Inflammatory macrophage treated with lipopolysaccharide for 1 hour (primary cell): ENCODE measurements at places on chromosomes 6 and 20.

GRCh38 chr20:58797371-58798338 lies 53.0 kb downstream of the GNAS-AS1 start:
- DNase-seq = no peak

DNA sequence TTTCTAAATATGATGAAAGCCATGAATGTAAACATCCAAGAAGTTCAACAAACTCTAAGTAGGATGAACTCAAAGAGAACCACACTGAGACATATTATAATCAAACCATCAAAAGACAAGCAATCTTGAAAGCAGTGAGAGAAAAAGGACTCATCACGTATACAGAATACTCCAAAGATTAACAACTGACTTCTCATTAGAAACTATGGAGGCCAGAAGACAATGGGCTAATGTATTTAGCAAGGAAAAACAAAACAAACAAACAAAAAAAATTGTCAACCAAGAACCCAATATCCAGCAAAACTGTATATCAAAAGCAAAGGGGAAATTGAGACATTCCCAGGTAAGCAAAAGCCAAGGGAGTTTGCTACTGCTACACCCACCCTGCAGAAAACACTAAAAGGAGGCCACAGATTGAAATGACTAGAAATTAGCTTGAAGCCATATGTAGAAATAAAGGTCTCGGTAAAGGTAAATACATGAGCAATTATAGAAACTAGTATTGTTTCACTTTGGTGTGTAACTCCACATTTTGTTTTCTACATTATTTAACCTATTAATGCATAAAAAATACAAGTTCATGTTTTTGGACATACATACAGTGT lies 301.1 kb upstream of the QKI start:
- no peak for DNase-seq

DNA sequence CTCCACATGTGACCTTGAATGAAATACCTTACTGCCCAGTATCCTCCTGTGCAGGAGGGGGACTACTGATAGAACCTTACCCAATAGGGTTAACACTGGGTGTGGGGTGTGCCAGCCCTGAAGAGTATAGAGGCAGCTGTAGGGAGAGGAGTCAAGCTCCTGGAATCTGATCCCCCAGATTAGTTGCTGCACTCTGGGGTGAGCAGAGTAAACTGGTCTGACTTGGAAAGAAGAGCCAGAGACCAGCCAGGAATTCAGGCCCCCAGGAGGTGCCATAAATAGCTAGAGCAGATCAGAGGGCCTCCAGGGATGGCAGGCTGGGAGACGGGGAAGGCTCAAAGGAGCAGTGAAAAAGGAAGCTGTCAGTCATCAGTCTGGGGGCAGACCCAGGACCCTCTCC lies 3.5 kb upstream of the APOBEC2 start:
- DNase-seq = no peak

GRCh38 chr20:6976106-6976900 lies 208.8 kb downstream of the BMP2 start:
- peak; percentile 27 for DNase-seq

GRCh38 chr6:23330632-23331031 lies 761.3 kb downstream of the HDGFL1 start:
- no peak for DNase-seq

DNA sequence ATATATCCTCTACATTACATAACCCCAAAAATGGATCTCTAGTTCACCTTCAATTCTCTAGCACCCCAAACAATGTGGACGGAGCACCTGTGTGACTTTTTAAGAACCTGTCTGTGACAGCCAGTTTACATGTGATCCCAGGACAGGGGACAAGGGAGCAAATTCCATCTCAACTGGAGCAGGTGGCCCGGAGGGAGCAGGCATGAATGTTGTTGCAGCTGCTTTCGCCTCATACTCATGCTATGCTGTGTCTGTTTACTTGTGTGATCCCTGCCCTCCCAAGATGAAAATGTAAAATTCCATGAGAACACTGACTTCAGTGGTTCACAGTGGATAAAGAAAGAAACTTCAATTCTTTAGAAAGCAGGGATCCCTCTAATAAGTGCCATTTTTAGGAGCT lies 600.3 kb downstream of the CDH26 start:
- no peak for DNase-seq

DNA sequence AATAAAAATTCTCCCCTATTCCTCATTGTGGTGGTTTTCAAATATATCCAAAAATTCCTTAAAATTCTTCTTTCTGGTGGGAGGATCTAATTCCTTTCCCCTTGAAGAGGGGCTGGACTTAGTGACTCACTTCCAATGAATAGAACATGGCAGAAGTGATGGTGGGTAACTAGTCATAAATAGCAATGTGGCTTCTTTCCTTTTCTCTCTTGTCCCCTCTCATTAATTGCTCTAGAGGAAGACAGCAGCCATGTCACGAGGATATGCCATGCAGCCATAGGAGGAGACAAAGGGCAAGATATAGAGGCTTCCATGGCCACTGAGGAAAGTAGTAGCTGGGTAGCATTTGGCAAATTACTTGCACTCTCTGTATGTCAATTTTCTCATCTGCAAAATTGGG lies 5.9 kb downstream of the VNN2 start:
- no peak for DNase-seq

GRCh38 chr6:331622-332521 lies 39.6 kb downstream of the DUSP22 start:
- DNase-seq = no peak

- no peak for DNase-seq
Measured at GRCh38 chr6:5122504-5123112, 37.5 kb downstream of the PPP1R3G start.

- no peak for DNase-seq
Measured at GRCh38 chr20:36246401-36246800, 10.1 kb downstream of the AAR2 start.

GRCh38 chr6:90347411-90347851 lies 50.8 kb upstream of the BACH2 start:
- DNase-seq = peak; percentile 18

- DNase-seq = no peak
Measured at GRCh38 chr20:20553541-20553940, 158.9 kb downstream of the RALGAPA2 start.

- DNase-seq = no peak
Measured at GRCh38 chr6:87382861-87383260, 24.9 kb upstream of the CFAP206 start.

GRCh38 chr20:43662943-43663655 lies 3.8 kb upstream of the MYBL2 start:
- no peak for DNase-seq

DNA sequence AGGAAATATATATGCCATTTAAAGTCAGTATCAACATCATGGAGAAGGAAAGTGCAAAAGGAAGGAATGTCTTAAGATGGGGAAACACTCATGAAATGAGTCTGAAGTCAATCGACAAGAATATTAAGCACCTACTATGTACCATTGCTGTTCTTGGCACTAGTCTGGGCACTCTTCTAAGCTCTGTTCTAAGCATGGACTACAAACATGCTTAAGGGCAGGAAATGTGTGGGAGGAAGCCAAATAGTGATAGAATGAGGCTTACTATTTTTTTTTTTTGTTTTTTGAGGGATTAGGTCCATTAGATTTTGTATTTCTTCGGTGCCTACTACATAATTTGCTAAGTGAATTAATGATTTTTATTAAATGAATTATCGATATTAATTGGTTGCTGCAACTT lies 83.8 kb upstream of the SUPT3H start:
- DNase-seq = no peak

GRCh38 chr6:77536701-77537100 lies 73.4 kb upstream of the HTR1B start:
- DNase-seq = no peak

- DNase-seq = no peak
Measured at GRCh38 chr20:38737887-38738286, 10.4 kb upstream of the ACTR5 start.

- DNase-seq = no peak
Measured at GRCh38 chr6:22367346-22367745, 70.5 kb upstream of the PRL start.

- peak; percentile 33 for DNase-seq
Measured at GRCh38 chr6:1604158-1605003, 5.3 kb upstream of the FOXC1 start.

- DNase-seq = no peak
Measured at GRCh38 chr6:146898069-146898887, 299.5 kb downstream of the ADGB start.

GRCh38 chr6:5204376-5204775 lies 56.4 kb downstream of the LYRM4 start:
- peak; percentile 51 for DNase-seq

GRCh38 chr6:104256646-104257045 lies 603.1 kb downstream of the HACE1 start:
- DNase-seq = no peak

DNA sequence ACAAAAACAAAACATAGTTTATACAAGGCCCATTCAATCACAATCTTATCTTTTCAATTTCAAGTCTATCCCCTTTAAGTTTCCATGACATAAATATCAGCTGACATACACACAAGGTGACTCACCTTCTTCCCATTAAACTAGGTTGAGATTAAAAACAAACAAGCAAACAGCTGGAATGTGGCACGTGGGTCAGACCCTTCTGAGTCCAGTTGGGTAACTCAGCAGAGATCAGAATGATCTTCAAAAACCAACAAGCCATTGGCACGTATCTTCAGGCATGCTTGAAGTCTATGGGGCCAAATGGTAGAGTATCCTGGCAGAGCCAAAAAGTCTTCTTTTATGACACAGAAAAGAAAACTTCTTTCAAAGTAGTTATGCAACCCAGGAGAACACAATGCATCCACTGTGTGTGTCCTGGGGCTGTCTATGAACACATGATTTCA lies 603.5 kb upstream of the CITED2 start:
- DNase-seq = no peak

DNA sequence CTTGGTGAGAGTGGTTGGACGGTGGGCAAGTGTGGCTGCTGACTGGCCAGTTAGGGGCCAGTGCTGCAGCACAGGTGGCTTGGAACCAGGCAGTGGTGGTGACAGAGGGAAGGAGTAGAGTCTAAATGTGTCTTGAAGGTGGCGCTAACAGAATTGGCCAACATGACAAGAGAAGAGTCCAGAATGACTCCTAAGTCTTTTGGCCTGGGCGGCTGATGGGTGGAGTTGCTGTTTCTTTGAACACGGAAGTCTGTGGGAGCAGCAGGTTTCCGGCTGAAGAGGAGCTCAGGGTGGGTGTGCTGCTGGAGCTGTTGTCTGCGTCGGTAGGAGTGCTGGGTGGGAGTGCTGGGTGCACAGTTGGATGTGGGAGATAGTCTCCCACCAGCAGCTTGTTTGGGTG lies 10.1 kb downstream of the LSM14B start:
- peak; percentile 62 for DNase-seq

DNA sequence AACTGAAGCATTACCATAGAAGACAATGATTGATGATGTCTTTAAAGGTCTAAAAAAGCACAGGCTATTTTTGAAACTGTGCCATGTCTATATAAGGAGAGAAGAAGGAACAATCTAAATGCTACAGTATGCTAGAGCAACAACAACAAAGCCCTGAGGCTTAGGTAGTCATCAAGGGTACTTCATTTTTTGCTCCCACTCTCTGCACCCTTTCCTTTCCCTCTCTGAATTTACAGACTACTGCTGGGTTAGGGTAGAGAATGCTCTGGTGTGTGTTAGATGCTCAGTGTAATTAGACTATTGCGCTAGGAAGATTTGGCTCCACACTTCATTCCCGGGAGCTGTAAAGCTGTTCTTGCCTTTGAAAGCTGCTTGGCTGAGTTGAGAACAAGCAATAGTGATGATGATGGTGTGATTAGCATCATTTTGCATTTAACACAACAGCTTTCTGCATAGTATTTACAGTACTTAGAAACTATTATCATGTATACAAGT lies 1262.5 kb upstream of the CITED2 start:
- DNase-seq = no peak

DNA sequence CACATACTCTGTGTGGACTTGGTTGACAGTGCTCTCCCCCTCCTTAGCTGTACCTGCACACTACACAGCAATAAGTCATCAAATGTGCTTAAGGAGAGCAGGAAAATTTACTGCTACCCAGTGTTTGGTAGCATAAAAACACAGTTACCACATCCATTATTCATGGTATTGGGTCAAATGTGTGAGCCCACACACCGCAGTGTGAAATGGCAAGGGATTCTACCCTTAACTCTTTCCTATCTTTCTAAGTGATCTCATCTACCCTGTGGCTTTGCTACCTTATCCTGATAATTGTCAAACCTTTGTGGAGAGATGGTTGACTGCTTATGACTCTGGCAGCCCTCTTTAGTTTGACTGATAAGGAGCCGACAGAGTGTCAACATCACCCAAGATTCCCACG lies 47.6 kb downstream of the STX11 start:
- DNase-seq = no peak

DNA sequence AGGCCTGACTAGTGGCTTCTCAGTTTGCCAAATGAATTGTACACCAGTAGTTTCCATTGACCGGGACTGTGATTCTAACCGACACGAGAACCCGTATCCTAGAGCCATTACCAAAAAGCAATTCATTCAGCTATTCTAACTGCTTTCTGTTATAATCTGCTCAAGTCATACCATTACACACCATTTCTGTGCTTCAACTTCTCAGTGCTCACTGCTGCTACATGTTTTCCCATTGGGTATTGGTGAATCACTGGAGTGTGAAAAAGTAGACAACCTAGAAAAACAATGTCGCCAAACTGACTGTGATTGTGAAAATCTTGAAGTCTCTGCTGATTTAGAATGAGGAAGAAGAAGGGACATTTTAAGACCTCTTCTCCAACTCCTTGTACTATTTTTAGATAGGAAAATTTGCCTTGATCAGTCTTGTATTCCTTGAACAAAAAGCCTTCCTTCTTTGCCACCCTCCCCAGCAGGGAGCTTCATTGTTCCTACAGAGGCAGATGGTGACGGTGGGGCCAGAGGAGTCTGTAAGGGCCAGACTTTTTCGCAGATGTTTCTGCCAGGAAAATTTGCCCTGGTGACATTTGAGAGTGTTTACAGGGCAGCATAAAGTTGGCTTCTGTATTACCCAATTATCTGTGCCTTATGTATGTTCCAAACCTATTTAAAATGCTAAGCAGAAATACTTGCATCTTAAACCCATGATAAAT lies 31.7 kb upstream of the MAP3K4 start:
- DNase-seq = no peak

DNA sequence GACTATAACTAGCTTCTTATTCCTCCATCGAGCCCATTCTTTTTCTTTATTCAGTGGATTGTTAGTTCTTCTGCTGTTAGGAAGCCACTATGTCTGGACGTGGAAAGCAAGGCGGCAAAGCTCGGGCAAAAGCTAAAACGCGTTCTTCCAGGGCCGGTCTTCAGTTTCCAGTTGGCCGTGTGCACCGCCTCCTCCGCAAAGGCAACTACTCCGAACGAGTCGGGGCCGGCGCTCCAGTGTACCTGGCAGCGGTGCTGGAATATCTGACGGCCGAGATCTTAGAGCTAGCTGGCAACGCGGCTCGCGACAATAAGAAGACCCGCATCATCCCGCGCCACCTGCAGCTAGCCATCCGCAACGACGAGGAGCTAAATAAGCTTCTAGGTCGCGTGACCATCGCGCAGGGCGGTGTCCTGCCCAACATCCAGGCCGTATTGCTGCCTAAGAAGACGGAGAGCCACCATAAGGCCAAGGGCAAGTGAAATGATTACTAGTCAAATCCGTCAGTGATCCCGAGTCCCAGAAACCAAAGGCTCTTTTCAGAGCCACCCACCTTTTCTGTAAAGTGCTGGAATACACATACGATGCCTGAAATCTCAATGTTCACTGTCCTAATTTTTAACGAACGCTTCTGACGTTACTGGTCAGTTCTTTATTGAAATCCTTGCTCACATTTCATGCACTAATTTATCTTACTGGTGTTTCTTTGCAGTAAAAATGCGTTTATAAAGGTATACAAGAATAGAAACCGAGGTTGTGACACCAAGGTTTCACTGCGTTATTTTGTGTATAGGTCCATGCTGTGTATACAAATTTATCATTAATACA lies 129.9 kb downstream of the HFE start:
- DNase-seq = peak; percentile 74
